Stimulated activated CD8-positive, alpha-beta memory T cell treated with anti-CD3 and anti-CD28 coated beads, Interleukin-7, amount 100 ng/mL, for 24 hours (primary cell): ENCODE measurements at places on chromosomes 4 and X.

- DNase-seq, result no peak
Measured at GRCh38 chr4:65559270-65559669, 111.0 kb downstream of the EPHA5 start.

DNA sequence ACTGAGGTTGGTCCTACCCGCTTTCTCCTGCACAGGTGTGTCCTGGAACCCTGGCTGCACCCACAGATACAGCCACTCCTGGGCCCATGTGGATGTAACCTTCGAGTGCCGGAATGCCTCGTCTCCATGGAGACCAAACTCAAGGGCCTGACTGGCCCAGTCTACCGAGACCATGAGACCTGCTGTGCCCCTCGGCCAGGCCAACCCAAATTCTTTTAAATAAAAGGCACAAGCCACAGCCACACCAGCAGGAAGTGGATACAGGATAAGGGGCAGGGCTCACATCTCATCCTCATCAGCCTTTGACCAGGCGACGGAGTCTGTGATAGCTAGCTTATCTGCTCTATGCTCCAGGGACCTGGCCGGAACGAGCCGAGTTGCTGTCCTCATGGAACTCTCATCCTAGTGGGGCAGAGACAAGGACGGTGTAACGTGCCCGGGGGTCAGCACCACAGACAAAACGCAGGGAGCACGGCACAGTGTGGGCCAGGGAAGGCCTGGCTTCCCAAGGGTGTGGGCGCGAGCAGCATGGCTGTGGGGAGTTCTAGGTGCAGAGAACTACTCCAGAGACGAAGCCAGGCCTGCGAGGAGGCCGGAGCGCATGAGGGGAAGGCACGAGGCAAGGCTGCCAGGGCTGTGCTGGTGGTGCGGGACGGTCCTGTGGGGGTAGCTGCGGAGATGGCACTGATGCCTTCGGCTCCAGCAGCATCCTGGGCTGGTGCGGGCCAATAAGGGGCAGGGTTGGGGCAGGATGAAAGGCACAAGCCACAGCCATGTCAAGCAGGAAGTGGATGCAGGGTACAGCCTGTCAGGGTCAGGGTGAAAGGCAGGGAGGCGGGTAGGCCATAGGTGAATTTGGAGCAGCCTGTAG lies 22.7 kb downstream of the NOP14 start:
- no peak for DNase-seq

- no peak for DNase-seq
Measured at GRCh38 chrX:69127466-69127865, 37.8 kb downstream of the PJA1 start.

DNA sequence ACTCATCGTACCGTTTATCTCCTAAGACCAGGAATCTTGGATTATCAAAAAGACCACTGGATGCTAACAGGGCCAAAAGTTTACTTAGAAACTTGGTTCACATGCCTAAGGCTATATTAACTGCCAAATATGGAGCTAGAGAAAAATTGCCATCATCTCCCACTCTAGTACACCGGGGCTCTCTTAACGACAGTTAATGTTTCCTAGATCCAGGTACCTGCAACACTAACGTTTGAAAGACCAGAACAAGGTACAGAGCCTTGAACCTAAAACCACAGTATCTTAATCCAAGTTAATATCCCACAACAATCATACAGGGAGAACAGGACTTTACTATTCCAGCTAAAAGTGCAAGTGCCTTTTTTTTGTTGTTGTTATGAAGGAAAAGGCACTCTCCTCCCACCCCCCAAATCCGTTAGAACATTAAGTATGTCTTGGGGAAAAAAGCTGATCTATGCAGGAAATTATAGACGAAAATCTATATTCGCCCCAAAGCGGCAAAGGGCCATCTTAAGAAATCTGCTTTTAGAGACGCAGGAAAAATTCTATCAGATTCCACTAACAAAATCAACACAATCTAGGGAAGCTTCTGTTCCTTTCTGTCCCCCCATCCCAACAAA lies 1.3 kb downstream of the G3BP2 start:
- no peak for DNase-seq

DNA sequence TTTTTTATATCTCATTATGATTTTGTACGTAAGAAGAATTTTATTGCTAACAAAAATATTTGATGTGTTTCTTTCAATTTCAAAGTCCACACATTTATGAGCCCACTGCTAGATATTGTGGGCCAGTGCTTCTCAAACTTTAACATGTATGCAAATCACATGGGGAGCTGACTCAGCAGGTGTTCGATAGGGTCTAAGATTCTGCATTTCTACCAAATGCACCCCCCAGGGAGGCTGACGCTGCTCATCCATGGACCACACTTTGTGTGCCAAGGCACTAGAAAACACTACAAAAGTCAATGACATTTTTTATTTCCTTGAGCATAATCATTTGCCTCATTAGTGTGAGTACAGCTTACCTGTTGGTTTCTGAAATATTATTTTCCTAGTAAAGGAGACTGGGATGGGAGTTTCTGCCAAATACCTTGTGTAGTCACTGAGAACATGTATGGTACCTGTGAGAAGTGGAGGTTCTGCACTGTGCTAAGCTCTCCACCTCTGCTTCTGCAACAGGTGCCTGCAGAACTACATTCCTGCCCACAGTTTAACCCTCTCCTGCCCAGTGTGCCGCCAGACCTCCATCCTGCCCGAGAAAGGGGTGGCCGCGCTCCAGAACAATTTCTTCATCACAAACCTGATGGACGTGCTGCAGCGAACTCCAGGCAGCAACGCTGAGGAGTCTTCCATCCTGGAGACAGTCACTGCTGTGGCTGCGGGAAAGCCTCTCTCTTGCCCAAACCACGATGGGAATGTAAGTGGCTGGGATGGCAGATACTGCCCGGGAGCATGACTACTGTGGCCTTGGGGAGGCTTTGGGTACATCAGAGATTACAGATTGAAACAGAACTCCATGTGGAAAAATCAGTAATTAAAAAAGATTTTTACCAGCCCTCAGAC lies 68.9 kb upstream of the MND1 start:
- DNase-seq, result no peak

DNA sequence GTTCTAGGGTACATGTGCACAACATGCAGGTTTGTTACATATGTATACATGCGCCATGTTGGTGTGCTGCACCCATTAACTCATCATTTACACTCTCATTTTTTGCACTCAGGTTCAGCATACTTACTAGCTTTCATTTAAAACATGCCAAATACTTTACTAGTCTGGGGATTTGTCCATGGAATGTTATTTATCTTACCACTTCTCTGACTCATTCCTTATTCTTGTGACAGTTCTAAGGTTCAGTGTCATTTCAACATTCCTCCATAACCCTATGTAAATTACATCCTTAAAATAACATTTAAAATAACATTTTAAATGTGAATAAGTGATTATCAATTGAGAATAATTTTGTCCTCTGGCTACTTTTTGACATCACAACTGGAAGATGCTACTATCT lies 19.5 kb upstream of the SYTL5 start:
- no peak for DNase-seq

DNA sequence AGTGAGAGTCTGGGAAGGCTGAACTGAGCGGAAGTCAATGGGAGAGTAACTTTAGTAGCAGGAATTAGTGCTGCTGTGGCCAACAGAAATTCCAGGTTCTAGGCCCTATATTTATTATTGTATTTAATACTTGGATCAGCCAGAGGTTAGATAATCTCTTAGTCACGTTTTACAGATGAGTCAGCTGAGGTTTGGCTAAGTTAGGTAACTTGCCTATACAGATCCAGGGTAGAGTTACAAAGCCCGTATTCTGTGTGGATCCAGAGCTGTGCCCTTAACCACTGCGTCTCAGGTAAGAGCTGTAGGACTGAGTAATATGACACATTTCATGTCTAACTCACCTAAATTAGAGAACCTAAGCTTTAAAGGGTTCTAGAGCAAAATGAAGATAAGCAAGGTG lies 20.5 kb downstream of the PSMD10 start:
- no peak for DNase-seq

- no peak for DNase-seq
Measured at GRCh38 chrX:101595739-101596419, 21.9 kb downstream of the ARMCX6 start.

DNA sequence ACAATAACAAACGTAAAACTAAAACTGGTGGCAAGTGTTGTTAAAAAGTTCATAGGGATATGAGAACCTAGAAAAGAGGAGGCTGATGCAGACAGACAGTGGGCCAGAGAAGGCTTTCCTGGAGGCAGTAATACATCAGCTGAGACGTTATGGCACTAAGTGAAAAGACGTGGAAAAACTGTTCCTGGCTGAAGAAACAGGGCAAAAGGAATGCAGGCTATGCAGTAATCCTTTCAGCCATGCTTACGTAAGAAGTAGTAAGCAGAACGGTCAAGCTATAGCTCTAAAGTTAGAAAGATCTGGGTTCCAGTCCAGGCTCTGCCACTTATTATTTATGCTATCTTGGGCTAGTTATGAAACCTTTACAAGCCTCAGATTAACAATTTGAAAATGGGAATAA lies 6.4 kb downstream of the LAMTOR3 start:
- no peak for DNase-seq

GRCh38 chr4:2624782-2625530 lies 88.5 kb downstream of the FAM193A start:
- DNase-seq, result no peak

- DNase-seq, result no peak
Measured at GRCh38 chr4:5276475-5277075, 225.3 kb downstream of the STK32B start.

DNA sequence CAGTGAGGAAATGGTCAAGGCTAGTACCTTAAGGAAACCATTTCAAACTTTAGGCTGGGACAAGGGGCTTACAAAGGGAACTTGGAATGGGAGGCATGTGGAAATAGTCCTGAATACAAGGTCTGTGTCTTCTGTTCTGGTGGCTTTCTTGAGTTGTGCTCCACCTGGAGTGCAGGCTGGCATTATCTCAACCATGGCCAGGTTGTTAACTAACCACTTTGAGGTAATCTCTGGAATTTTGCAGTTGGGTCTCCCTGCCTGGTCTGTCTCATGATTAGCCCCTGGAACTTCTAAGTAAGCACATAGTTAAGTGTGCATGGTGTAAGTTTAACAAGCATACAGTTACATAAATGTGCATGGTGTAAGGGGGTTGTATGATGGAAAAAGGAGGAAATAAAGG lies 77.5 kb downstream of the PCDH18 start:
- no peak for DNase-seq
